ENCODE measurements at places on chromosomes 1 and 21.

GRCh38 chr1:218524526-218524925 is 179.4 kb downstream of the TGFB2 start:
- no peak for DNase-seq

DNA sequence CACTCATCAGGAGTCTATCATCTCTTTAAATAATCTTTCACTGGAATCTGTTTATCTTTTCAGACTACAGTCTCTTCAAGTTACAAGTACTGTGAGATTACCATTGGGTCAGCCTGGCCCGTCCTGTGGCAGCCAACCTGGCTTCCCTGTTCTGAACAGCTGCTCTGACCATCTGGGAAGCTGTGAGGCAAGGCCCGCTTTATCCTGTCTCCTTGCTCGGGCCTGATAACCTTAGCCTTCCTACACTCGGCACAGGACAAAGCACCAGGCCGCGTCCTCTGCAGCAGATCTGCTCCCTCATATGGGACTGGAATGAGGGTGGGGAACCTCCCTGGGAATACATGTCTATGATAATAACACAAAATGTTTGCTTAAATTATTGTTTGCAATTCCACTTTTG is 113.3 kb downstream of the PTPN14 start:
- no peak for DNase-seq

DNA sequence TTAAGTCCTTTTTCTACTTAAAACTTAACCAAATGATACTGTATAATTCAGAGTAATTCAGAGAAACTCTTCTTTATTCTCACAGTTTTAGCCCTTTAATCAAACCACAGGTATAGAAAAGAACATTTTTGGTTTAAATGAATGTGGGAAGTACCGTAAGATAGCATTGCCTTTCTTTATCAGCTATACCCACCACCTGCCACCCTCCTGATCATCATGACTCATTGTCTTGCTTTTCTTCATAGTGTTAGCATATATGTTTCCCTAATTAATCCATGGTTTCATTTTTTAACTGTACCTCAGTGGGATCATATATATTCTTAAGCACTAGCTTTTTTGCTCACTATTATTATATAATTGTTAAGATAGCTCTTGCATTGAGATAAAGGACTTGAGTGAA is 27.5 kb upstream of the ANGPTL1 start:
- DNase-seq = no peak

DNA sequence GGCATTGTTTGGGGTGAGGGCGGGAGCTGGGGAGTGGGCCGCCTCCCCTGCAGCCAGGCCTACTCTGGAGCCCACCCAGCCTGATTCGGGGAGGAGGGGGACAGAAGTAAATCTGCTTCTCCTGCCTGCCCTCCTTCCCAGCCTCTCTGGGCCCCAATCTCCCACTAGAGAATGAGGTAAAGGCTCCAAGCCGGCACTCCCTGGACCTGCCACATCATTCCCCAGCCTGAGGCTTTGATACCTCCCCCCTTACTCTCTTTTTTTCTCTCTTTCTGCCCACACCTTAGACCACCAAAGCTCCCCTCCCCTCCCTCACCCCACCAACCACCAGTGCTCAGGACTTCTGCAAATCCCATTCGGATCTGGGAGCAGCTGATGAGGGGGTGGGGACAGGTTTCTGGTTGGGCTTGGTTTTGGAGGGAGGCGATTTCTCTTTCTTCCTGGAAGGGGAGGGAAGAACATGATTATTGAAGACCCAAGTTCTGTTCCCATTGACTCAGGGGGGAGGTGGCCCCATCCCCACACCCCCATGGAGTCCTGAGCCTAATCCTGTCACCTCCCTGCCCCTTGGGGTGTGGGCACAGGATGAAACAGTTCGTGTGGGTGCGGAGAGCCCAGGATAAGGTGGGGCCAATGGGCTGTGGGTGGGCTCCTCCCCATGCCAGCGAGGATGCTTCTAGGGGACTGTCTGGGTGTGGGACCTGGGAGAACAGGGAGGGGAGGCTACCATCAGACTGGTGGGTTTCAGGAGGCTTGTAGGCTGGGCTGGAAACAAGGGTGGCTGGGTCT is 1.3 kb downstream of the MAP7D1 start:
- DNase-seq = no peak

GRCh38 chr1:45930258-45931150 is 127.1 kb downstream of the MAST2 start:
- no peak for DNase-seq

DNA sequence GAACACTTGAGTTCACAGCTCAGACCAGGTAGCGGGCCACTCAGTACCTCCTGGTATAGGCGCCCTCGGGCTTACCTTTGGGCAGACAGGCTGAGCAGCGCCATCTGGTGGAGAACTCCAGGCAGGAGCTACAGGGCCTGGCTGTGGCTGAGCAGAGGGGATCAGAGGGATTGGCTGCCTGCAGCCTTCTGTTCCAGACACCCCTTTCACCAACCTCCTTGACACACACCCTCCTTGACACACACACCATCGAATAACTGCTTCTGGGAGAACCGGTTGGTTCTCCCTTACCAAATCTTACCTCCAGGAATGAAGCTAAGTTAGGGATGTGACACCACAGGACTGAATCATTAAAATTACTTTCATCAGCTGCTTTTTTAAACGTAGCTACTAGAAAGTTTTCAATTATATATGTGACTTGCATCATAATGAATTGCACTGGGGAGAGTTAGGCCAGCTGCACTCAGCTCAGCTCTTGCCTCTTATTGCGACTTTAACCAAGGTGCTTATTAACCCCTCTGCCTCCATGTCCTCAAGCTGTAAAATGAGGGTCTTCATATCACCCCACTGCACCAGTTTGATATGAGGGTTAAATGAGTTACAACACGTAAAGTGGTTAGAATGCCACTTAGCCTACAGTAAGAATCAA is 6.6 kb downstream of the LIN28A start:
- DNase-seq = peak; percentile 75

DNA sequence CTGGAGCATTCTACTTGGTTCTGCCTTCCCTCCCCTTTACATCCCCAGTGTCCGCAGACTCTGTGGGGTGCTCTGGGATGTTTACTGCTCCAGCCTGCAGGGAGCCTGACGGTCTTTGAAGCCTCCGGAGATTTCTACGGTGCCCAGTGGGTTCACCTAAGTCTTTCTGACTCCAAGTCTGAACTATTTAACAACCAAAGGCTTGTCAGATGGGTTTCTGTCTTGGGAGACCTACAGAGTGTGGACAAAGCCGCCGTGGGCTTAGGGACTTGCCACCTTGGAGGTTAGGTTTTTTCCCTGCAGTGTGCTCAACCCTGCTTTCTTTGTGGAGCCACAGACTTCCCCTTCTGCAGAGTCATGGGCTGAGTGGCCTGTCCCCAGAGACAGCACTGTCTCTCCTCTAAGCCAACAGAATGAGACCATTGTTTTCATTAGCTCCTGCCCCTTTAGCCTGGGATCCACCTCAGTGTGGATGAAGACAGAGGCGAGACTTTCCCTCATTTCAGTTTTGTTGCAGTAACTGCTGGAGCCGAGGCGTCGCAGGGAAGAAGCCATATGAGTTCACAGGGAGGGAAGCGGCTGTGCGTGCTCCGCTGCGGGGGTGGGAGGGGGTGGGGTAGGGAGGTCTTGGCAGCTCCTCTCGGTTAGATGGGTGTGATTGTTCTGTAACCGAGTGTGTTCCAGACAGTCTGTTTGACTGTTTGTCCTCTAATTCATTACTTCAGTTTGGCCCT is 120.7 kb downstream of the CNIH3 start:
- no peak for DNase-seq

- no peak for DNase-seq
Measured at GRCh38 chr1:50417946-50418599, 5.2 kb downstream of the DMRTA2 start.

DNA sequence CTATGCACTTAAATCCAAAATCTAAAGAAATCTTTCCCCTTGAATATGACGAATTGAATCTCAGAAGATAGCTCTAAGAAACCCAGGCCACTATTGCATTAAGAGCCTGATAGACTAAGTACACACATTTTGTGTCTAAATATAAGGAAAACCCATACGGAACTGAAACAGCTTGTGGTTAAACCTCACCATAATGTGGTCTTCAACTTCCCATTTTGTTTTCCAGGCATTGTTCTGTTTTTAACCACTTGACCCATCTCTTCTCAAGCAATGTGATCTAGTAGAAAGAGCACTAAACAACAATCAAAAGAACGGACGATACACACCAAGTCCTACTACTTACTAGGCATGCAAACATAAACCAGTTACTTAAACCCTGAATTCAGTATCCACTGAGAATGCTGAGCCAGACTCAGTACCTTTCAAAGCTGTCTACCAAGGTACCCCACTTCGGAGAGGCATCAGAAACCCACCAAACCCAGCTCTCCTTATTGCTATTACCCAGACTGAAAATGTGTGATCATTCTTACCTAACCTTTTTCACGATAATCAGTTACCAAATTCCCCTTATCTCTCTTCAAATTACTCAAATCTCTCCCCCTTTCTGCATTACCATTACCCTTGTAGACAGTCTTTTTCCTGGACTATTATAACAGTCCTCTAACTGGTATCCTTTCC is 12.8 kb downstream of the OTUD7B start:
- DNase-seq = no peak

GRCh38 chr1:2398871-2399270 is 7.2 kb downstream of the RER1 start:
- no peak for DNase-seq

GRCh38 chr1:10510520-10511493 is 36.1 kb downstream of the PEX14 start:
- DNase-seq = peak; percentile 95

DNA sequence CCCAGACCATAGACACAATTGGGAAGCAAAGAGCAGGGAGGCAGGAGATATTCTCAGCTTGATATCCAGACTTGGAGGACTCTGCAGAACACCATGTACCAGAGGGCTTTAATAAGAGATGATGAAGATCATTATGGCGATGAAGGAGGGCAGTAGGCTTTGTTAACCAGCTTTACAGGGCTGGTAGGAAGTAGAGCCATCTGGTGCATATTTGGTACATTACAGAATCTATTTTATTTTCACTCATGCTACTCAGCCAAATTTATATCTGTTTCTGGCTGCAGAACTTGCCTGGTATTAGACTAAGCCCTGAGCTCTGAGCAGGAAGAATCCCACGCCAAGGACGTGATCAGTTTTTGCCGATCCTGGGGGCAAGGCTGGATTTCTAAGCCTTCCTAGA is 61.8 kb upstream of the SYT6 start:
- no peak for DNase-seq

DNA sequence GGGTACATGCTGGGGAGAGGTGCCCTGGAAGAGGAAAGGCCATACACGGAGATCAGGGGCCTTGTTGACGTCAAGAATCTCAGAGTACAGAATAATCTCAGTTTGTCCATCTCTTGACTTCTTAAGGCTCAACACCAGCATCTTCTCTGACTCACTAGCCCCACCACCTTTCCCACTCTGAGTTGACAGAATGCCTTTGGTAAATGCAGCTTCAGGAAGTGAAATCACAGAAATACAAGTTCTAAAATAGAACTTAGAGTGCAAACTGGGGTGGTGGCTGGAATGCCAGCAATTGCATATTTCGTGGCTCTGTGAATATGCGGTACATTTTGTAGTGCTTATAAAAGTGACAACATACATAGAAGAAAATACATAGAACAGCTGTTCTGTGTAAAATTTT is 1.6 kb downstream of the COG2 start:
- DNase-seq = no peak

- no peak for DNase-seq
Measured at GRCh38 chr1:172390683-172391551, 29.6 kb upstream of the C1orf105 start.

Data from Jurkat, Clone E6-1 (cell line).